ENCODE measurements at places on chromosomes 6 and 20.
A peak's percentile ranks its signal among the peaks of the same experiment; 100 is the strongest.

DNA sequence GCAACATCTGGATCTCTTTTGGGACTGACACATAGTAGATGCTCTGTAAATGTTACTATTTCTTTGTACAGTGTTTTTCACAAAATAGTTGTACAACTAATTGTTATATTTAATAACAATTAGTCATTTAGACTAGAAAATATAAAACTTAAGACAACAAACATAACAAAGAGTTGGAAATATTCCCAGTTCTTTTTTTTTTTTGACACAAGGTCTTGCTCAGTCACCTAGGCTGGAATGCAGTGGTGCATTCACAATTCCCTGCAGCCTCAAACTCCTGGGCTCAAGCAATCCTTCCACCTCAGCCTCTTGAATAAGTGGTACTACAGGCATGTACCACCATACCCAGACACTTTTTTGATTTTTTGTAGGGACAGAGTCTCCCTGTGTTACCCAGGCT lies 105.8 kb downstream of the UTRN start:
- no peak for DNase-seq

DNA sequence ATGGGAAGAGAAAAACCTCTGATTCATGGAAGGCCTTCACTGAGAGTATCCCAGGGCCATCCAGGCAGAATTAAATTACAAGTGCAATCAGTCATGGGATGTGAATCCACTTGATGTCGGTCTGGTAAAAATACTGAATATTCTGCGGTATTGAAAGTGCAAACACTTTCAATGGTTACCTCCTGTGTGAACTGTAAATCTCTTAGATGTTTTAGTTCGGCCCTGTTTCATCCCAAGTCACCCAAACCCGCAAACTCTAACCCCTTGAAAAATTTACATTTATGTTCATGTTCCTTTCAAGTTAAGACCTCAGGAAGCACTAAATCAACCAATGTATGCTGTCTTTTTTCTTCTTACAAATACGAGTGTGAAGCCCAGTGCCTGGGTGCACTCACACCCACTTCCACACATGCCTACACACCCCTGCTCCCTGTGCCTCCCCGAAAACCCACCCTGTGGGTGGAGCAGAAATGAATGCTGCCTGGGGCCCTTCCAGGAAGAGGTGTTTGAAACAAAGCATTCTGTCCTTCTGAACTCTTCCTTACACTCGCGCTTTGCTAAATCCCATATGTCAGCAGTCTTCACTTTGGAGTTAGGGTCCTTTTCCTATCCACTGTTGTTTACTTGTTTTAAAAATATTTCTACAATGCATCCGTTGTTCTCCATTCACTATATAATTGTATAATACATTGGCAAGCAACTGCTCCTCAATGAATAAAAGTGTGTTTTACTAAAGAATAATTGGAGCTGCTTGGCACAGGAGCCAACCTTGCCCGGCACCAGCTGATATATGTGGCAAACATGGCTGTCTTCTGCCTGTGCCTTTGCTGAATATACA lies 62.7 kb downstream of the FYN start:
- DNase-seq, result no peak

GRCh38 chr20:4901031-4901818 lies 100.1 kb downstream of the SLC23A2 start:
- no peak for DNase-seq

- DNase-seq, result no peak
These were observed 104.3 kb upstream of the BEND6 start for GRCh38 chr6:56850626-56851025.

DNA sequence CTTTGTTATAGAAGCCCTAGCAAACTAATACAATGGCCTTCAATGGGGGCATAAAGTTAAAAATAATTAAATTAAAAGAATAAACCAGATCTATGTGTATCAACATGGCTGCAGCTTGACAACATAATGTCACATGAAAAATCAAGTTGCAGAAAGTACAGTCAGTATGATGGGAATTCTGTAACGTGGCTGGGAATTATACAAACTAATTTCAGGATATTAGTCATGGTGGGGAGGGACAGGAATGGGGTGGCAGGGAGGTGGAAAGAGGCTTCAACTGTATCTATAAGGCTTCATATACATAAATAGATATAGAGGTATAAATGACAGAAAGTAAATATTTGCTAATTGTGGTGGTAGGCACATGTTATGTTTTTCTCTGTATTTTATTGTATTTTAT lies 107.1 kb downstream of the UNC5CL start:
- no peak for DNase-seq

GRCh38 chr6:106102034-106102433 lies 15.9 kb downstream of the PRDM1 start:
- no peak for DNase-seq

DNA sequence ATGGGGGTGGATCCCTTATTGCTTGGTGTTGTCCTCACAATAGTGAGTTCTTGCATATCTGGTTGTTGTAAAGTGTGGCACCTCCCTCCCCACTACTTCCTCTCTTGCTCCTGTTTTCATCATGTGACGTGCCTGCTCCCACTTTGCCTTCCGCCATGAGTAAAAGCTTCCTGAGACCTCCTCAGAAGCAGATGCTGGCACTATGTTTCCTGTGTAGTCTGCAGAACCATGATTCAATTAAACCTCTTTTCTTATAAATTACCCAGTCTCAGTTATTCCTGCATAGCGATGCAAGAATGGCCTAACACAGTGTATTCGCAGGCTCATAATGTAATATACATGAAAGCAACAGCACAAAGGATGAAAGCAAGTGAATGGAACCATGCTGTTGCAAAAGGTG lies 28.4 kb upstream of the ANKRD60 start:
- DNase-seq, result no peak

GRCh38 chr6:142819603-142820337 lies 125.2 kb downstream of the HIVEP2 start:
- DNase-seq, result peak; percentile 28

GRCh38 chr6:73640179-73640750 lies 13.5 kb downstream of the SLC17A5 start:
- DNase-seq, result no peak

DNA sequence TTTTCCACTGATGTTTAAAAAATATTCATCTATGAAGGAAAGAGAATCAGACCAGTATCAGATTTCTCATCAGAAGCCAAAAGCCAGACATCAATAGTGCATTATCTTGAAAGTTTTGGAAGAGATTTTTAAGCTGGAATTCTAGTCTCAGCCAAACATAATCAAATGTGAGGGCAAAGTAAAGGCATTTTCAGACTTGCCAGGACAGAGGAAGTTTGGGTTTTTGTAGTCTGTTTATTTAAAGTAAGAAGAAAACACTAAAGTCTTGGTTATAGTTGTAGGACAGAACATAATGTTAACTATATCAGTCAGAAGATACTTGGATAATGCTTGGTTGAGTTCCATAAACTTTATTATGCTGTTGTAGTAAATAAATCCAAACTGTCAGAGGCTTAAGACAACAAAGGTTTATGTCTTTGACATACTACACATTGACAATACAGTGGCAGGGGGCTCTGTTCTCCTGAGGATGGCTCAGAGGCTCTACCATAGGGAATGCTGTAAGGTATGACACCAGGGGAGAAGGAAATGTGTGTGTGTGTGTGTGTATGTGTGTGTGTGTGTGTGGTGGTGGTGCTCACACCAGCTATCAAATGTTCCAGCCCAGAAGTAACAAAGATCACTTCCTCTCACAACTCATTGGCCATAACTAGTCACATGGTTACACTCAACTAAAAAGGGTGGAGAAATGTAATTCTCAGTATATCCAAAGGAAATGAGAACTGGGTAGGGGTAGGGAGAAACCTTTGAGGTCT lies 26.7 kb upstream of the YWHAB start:
- DNase-seq, result no peak

- no peak for DNase-seq
These were observed 34.0 kb upstream of the FAM83C start for GRCh38 chr20:35326021-35326739.

- no peak for DNase-seq
These were observed 51.0 kb upstream of the ZFP64 start for GRCh38 chr20:52242237-52243230.

- DNase-seq, result no peak
These were observed 20.5 kb downstream of the RSPH9 start for GRCh38 chr6:43665376-43665775.

GRCh38 chr20:19929012-19929360 lies 88.2 kb upstream of the NAA20 start:
- no peak for DNase-seq

GRCh38 chr20:54123587-54124180 lies 50.1 kb downstream of the CYP24A1 start:
- DNase-seq, result no peak

DNA sequence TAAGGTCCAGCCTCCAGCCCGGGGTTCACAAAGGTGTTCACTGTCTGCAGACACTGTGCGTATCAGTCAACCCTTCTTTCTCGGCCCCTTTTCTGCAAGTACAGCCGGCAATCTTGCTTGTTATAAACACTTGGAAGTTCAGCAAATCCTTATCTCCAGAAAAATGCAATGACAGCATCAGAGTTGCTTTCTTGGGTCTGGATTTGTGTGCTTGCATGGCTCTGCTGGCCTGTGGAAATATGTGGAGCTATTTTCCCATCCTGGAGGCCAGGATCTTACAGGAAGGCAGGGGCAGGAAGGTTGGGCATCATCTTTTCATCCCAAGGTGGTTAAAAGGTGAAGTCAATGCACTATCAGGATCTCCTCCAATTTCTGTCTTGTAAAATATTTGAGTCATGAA lies 100.3 kb downstream of the SMOC2 start:
- DNase-seq, result no peak

- DNase-seq, result no peak
These were observed 108.7 kb upstream of the LY86 start for GRCh38 chr6:6479785-6480184.

DNA sequence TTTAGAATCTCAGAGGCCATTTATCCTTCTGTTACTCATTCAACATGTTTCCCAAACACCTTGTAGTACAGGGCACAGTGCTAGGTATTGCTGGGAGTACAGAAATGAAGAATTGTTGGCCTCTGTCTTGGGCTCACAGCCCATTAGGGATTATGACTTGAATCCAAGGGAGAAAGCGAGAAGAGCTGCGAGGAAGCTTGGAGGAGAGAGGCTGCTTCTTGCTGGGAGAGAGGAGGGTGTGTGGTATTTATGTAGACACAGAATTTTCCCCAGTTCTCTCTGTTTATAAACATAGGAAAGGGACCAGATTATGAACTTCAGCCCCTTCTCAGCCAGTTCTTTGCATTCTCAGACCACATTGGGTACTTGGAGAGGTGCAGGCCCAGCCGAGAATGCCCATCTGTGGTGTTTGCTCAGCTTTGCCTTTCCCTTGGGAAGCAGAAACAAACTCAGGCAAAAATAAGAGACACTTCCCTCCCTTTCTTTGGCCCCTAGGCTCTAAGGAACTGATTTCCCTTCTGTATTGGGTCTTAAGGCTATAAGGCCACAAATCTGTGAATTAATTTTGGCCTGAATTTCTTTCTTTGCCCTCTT lies 17.9 kb downstream of the CHMP4B start:
- no peak for DNase-seq

All from stimulated activated CD8-positive, alpha-beta memory T cell treated with anti-CD3 and anti-CD28 coated beads, Interleukin-15, amount 100 ng/mL, for 4 hours (primary cell).